NCI-H526 treated with DMSO at 0.1 percent for 48 hours (cell line): ENCODE measurements at places on chromosomes 4 and X.

DNA sequence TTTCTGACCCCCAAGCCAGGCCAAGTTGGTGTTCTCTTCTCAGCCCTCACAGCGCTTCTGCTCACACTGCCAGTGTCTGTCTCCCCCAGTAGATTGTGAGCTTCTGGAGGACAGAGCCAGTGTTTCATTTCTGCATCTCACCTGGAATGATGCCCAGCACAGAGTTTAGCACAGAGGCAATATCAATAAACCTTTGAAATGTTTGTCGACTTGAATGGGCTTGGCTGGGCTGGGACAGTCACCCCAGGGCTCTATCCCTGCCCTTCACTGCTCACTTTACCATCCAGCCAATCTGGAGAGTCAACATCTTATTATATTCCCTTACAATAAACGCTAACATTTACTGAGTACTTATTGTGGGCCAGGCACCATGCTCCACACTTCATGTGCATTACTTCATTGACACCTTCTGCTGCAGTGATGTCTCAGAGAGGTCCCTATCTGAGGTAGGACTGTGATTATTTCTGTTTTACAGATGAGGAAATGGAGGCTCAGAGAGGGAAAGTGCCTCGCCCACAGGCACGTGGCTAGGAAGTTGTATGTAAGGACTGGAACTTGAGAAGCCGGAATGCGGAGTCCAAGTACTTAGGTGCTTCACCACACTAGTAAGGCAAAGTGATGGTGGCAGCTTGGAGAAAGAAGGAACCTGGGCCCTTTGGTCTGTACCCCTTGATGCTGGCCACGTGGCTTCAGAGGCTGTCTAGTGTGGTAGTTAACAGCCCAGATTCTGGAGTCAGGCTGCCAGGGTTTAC, 19.5 kb downstream of the EFNB1 start:
- no peak for DNase-seq

- DNase-seq: no peak
Observed at GRCh38 chr4:99390055-99390454, 37.5 kb upstream of the ADH1C start.

GRCh38 chr4:125043486-125043885, 271.3 kb upstream of the FAT4 start:
- DNase-seq: no peak

- no peak for DNase-seq
Observed at GRCh38 chrX:49919617-49920016, 2.8 kb upstream of the CLCN5 start.

DNA sequence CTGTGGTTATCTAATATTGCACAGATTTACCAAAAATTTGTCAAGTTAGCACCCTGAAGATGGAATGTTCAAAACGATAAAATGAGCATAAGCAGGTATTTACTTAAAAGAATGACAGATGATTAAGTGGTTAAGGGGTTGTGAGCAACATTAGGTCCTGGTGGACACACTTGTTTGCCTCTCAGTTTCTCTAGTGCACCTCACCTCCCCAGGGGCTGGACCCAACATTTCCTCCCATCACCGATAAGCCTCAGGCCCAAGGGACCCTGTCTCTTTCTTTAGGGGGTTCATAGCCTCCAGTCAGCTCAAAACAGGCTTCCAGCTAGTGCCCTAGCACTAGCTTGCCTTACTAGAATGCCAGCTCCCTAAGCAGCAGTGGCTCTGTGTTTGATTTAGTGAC, 88.0 kb downstream of the ATP11C start:
- DNase-seq: no peak

GRCh38 chr4:109496875-109497274, 63.2 kb upstream of the MCUB start:
- DNase-seq: no peak

DNA sequence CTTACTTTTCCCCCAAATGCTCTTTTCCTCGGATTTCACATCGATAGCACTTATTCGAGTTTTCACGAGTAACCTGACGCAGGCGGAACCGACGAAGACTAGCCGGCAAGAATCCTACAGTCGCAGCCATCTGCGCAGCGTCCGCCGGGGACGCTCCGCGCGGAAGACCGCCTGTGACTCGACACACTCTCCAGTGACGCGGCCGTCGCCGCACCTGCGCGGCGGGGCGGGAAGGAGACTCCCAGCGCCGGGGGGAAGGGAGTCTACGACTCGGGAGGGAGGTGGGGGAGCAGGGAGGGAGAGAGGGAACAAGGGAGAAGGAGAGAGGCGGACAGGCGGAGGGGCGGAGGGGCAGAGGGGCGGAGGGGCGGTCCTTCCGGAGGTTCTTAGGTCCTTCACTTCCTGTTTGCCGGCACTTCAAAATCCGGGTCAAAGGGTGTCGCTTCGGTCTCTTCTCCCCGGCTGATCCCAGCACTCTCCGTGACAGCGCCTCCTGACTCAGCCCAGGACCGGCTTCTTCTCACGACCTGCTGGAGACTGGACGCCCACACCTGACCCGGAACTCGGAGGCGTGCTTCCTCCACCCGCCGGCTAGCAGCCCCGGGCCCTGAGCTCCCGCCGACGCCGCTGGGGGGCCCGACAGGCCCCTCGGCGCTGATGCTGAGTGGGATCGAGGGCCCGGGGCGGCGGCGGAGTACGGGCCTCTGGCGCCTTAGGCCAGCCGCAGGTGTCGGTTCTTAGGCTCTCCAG, at the start of gene USP38:
Gene USP38, plus strand, starts transcription at position 415 of the 750 bp plus-strand sequence. CDS start 534 bp downstream, outside the sequence.
- DNase-seq: peak; percentile 93

GRCh38 chrX:126164226-126164625, 1.9 kb downstream of the DCAF12L2 start:
- DNase-seq: no peak

GRCh38 chr4:126513596-126513995, 1119.2 kb upstream of the INTU start:
- no peak for DNase-seq

- DNase-seq: no peak
Observed at GRCh38 chr4:8723222-8723980, 130.8 kb downstream of the CPZ start.

DNA sequence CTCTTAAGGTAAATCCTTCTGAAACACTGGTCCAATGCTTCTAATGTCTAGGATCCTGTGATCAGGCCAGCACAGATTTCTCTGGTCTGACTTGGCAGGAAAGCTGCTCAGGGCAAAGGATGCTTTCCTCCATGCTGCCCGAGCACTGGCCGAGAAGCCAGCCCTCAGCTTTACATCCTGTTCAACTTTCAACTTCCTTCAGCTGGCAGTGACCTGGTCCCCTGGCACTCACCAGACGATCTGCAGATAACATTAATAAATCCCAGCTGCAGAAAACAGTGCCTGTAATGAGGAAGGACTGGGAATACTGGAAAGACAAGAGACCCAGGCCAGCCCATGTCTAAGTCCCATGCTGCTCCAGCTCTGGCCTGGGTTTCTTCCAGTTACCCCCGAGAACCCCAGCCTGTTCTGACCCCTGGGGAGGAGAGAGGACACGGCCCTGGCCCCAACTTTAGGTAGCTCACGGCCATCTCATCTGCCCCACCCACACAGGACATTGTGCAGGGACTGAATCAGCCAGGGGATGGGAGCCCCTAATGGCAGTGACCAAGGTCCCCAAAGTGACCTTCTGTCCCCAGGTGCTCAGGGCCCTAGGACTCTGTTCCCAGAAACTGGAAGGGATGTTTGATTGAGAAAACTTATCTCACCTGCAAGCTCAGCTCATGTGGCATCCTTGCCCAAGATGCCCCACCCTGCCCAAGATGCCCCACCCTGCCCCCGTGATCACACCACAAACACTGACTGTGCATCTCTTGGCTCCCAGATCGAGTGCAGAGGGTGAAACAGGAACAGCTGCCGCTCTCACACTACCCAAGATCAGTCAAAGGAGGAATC, 28.0 kb downstream of the JAKMIP1 start:
- DNase-seq: no peak

GRCh38 chrX:108285356-108285755, 152.9 kb downstream of the COL4A6 start:
- DNase-seq: no peak

DNA sequence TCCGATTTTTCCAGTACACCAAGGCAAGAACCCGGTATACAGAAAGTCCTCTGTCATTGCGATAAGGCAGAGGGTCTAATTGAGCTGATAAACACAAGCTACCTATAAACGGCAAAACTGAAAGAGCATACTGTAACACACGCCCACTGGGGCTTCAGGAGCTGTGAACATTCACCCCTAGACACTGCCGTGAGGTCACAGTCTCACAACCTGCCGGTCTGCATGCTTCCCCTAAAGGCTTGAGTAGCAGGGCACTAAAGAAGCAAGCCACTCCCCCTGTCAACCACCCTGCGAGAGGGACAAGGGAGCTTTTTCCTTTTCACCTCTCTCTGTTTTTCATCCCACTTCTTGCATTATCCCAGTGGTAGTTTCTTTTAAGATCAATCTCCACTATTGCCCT, 22.4 kb upstream of the F9 start:
- DNase-seq: no peak

- no peak for DNase-seq
Observed at GRCh38 chr4:85496933-85497332, 22.0 kb downstream of the ARHGAP24 start.

DNA sequence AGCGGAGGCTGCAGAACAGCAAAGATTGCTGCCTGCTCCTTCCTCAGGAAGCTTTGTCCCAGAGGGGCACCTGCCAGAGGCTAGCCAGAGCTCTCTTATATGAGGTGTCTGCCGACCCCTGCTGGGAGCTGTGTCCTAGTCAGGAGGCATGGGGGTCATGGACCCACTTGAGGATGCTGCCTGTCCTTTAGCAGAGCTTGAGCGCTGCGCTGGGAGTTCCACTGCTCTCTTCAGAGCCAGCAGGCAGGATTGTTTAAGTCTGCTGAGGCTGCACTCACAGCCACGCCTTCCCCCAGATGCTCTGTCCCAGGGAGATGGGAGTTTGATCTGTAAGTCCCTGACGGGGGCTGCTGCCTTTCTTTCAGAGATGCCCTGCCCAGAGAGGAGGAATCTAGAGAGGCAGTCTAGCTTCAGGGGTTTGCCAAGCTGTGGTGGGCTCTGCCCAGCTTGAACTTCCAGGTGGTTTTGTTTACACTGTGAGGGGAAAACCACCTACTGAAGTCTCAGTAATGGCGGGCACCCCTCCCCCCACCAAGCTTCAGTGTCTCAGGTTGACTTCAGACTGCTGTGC, 10.9 kb downstream of the DCK start:
- no peak for DNase-seq
